ENCODE measurements at places on chromosomes 5 and 9.
A peak's percentile ranks its signal among the peaks of the same experiment; 100 is the strongest.

DNA sequence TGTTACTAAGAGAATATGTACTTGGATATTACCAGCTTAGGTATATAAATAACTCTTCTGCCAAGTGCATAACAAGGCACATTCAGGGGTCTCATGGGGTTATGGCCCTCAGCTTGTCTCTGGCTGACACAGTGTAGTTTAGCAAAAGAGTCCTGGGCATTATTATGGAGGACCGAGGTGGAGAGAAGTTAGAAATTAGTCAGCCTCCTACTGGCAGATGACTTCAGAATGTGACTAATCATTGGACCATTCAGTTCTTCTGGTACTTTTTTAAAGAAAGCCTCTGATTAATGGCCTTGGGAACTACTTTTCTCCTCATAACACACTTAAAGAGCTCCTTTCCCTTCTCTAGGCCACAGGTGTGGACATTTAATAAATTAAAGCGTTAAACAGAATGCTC lies 178.9 kb downstream of the SH3GL2 start:
- no peak for DNase-seq

GRCh38 chr9:76162086-76162730 lies 232.0 kb downstream of the RFK start:
- DNase-seq, result peak; percentile 14

DNA sequence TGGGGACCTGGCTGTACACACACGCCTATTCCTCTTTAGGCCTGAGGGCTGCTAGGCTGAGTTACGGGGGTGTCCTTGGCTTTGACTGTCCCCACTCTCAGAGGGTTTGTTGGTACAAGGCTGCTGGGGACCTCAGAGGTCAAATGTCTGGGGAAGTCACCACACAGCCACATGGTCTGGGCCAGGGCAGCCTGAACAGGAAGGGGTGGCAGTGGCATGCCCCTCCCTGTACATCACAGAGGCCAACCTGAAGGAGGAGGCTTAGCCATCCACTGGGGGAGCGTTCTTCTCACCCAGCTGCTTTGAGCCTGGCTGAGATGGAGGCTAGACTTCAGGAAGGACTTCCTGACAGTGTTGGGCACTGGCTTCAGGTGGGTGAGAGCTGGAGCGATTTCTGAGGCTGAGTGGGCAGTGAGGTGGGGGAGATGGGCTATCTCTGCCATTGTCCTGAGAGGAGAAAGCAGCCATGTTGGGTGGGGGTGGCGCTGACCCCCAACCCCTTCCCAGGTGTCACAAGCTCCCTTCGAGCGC lies 36.3 kb downstream of the CXXC5 start:
- no peak for DNase-seq

- no peak for DNase-seq
Measured at GRCh38 chr5:149780043-149780737, 50.1 kb downstream of the PPARGC1B start.

GRCh38 chr9:115668521-115668920 lies 485.1 kb upstream of the PAPPA start:
- DNase-seq, result peak; percentile 94

- DNase-seq, result no peak
Measured at GRCh38 chr9:113611461-113612215, 148.1 kb downstream of the RGS3 start.

DNA sequence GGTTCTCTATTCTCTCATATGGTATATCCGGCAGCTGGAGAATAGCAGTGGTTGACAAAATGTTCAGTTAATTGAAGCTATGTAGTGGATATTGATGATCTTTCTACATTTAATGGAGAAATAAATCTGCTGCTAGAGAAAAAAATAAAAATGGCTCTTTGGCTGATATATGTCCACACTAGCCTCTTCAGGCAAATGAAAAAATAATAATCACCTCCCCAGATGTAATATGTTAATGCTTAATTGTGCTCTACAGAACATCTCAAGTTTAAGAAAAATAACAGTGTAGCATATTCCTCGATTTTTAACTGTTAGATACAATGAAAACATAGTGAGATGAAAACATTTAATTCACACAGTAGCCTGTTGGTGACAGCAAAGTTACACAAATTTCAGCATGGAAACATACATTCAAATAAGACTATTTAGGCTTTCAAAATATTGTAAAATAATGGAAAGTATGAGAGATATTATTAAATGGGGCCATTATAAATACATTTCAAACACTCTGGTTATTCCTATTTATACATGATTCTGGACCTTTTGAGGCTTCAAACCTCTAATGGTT lies 543.0 kb downstream of the MAT2B start:
- peak; percentile 25 for DNase-seq

DNA sequence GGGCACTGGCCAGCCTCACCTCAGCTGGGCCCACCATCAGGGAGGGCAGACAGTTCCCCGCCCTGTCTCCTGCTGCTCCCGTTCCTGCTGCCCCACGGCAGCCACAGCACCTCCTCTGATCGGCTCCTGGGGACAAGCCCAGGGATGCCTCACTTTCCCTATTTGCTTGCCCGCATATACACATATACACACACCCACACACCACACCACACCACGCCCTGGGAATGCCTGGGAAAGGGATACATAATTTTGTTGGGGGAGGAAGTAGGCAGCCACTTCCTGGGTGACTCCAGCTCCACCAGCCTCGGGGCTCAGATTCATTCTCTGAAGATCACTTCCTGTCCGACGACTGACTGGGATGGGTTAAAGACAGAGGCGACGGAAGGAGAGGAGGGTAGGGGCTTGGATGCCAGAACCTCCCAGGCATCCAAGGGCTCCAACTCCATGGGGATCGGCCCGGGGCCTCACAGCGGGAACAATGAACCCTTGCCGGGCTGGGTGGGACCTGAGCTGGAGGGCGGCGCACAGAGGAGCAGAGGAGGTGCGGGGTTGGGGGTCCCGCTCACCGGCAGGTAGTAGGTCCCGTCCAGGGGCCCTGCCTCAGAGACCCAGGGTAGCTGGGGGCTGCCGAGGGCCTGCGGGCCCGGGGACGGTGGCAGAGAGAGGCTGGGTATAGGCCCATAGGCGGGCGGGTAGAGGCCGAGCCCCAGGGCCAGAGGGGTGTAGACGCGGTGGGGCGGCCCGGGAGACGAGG lies 2.0 kb upstream of the MZB1 start:
- no peak for DNase-seq

- DNase-seq, result no peak
Measured at GRCh38 chr9:134933076-134933659, 15.5 kb upstream of the FCN1 start.

DNA sequence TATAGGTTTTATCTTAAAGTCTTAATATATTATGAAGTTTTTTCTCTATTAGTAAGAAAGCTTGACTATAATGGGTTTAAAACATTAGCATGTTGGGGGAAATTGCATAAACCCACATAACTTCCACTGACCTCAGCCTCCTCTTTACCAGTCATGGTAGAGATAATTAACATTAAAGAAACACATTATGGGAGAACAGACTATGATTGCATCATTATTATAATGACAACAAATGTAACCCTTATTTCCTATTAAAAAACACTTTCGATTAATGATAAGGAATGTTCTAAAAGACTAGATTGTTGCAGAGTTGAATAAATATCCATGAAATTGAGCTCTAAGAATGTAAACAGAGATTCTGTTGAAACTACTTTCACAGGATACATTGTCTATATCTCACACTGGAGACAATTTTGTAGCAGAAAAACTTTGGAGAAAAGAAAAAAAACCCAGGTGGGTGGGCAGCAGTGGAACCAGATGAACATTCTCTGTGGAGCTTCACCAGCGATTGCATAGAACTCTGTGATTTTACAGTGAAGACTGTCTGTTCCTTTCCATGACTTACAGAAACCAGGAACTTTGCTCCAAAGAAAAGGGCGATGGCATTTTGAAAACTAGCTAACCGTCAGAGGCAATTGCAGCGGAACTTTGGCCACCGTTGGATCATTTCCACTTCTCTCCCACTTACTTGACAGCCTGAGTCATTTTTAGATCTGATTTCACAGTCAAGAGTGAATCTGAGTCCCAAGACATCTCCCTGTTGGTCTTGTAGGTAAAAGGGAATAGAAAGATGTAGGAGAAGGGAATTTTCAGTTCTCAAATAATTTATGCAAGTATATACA lies 21.0 kb upstream of the ERAP2 start:
- DNase-seq, result peak; percentile 70

DNA sequence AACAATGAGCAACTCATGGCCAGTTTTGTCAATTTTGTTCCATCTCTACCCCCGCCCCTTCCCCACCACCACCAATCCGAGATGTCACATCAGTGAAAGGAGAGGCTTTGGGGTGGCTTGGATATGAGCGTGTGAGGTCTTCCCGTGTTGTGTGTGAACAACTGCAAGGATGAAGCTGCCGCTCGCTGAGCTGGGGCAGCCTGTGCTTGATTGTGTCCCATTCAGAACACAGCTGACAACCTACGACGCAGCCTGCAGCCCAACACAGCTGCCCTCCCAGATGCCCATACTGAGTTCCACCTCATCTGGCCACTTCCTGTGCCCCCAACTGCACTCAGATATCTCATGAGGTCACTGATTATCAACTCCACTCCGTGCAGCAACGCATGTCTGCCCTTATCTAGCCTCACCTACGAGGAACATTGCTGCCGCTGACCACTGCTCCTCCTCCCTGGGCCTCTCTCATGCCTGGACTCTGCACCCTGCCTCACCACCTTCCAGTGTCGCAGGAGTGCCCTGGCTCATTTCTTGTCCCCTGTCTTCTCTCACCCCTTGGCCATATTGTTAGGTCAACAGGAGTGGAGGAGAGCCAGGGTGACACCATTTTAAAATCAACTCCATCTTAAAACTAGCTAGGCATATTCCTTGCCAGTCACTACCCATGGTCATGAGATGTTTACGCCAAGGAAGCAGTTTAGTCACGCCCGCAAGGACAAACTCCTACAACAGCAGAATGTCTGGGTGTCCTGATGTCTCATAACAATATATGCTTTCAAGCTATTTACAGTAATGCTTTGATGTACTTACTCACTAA lies 7.3 kb upstream of the IL4 start:
- no peak for DNase-seq

DNA sequence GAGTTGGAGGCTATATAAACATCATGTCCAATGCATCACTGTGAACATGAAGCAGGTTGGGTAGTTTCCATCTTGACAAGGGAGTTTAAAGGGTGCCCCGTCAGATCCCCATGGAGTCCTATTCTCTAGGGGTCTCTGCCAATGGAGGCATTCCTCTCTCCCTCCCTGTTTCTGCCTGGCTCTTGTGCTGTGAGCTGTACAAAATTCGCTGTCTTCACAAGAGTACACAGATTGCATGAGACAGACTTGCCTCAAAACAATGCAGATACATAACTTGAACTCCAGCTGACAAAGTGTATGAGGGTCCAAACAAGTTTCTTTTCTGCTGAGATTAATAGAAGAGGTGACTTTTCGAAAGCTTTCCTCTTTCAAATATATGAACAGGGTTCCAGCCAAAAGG lies 165.2 kb downstream of the SPOCK1 start:
- no peak for DNase-seq

DNA sequence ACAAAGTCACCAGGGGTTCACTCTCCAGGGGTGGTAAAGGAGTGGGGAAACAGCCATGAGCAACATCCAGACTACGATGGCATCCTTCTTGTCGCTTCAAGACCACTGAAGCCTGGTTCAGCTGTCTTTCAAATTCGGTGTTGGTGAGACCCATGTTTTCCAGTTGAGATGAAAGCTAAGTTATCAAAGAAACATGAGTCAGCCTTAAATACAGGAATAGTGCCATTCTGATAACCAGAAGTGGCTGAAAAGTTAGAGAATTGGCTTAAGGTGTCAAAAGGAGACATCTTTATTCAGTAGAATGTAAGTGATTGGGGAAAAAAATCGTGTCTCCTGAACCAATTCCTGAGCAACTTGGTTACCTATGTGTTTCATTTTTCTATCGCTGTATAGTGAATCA lies 7.0 kb upstream of the CARD19 start:
- DNase-seq, result no peak

- DNase-seq, result no peak
Measured at GRCh38 chr5:91128604-91129003, 254.5 kb downstream of the ARRDC3 start.

DNA sequence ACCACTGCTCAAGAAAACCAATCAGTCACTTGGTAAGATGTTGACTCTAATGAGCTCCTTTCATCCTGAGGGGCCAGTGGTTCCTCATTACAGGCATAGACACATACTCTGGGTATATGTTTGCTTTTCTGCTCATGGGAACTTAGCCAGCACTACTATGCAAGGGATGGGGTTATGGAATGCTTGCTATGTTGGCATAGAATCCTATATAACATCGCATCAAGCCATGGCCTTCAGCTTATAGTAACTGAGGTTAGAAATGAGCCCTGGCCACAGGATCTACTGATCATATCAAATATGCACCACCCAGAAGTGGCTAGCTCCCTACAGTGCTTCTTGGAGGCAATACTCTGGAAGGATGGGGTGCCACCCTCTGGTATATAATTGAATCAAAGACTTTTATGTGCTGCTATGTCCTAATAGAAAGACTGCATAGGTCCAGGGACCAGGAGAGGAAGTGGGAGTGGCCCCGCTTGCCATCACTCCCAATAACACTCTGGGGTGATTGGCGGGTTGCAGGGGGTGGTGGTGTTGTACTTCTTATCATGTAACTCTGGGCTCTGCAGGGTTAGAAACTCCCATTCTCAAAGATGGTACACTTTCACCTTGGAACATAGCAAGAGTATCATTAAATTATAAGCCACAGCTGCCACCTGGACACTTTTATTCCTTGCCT lies 70.3 kb downstream of the ZNF366 start:
- DNase-seq, result peak; percentile 48

DNA sequence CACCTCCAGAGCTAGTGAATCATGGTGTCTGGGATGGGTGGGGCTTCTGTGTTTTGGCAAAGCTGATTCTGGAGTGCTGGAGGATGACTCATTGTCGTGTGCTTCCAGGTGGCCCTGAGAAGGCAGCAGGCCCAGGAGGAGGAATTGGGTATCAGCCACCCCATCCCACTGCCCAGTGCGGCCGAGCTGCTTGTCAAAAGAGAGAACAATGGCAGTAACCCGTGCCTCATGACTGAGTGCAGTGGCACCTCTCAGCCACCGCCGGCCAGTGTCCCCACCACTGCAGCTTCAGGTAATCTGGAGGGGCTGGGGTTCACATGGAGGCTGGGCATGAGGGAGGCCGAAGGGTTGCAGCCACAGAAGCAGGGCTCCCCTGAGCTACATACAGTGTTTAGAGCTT lies 5.4 kb downstream of the DMRT1 start:
- no peak for DNase-seq

DNA sequence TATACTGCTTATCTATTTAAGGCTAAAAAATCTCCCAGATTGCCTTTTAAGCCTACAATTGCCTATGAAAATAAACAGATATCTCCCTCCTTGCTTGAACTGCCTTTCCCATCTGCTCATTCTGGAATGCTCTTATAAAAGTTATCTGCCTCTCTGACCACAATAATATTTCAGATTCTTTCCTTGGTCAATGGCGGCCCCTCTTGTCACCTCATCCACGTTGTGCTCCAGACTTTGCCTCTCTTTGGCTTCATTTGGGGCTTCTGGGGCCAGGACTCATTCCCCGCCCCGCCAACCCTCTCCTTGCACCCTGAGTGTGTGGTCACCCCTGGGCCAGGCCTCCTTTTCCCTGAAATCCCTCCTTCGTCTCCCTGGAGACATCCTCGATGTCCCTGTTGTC lies 110.0 kb upstream of the RPS23 start:
- peak; percentile 88 for DNase-seq

DNA sequence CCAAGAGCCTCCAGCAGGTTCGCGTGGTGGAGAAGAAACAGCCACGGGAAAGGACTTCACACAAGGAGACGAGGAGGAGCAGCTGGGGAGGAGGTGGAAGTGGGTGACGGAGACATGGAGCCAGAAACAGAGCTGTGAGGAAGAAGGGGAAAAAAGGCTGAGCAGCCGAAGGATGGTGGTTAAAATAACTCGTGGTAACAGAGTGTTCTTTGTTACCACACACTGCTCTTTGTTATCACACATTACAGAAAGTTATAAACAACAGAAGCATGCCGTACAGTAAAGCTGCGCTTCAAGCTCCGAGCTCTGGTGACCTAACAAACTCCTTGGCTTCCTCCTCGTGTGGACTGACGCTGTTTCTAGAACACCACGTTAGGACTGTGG lies 215.4 kb downstream of the GLIS3 start:
- peak; percentile 95 for DNase-seq
